ENCODE measurements at places on chromosomes 2 and 18.

DNA sequence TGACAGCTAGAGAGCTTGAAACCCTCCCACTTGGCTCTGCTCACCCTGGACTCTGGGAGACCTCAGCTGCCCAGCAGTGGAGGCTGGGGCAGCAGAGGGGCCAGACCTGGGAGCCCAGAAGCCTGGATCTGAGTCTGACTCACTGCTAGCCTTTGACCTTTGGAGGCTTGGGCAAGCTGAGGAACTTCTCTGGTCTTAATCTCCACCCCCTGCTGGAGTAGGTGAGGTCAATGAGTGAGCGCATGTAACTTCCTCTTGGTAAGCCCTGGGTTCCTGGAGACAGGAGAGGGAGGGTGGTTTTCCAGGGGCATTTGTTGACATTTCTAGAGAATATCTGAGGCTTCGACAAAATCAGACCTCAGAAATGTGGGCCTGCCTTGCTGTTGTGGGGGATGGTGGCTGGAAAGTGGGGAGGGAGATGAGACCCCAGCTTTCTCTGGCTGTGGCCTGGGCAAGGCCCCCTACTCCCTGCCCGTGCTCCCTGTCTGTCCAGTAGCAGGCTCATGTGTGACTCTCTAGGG, 73.0 kb upstream of the YWHAQ start:
- DNase-seq: no peak

DNA sequence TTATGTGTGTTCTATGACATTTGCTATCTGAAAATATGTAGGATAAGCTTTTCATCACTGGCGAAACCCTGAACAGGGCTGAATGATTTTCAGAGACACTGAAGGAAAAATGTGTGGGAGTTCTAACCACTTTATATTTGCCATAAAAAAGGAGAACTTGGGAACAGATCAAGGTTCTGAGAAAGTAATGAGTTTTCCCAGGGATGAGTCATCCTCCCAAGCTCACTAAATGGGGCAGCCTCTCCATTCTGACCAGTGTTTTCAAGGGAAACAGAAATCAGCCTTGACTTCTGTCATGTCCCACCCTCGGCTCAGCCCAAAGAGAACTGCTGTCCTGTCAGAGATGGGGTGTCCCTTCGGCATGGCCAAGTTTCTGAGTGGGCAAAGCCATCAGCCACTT, 2109.8 kb upstream of the CELF4 start:
- DNase-seq: no peak

GRCh38 chr2:20573620-20574422, 77.1 kb downstream of the HS1BP3 start:
- DNase-seq: no peak

DNA sequence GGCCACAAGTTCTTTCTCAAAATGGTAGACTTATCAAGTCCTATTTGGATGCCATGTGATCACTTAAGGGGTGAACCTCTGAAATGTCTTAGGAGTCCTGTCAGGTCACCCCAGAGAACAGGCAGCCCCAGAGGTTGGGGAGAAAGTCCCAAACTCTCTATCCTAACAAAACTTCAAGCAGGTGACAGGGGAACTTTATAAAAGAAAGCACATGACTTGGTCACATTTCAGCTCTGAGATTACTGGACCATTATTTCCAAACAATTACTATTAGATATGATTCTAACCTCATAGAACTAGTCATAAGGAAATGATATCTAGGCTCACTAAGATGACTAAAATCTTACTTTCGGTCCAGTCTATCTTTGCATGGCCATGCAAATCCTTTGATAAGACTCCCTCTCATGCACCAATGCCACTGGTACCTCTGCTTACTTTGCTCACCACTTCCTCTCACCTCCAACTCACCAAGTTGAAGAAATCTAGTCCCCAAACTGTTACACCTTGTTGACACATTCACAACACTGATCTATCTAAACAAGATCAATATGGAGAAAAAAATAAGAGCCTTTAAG, 107.0 kb downstream of the GALNT14 start:
- no peak for DNase-seq

DNA sequence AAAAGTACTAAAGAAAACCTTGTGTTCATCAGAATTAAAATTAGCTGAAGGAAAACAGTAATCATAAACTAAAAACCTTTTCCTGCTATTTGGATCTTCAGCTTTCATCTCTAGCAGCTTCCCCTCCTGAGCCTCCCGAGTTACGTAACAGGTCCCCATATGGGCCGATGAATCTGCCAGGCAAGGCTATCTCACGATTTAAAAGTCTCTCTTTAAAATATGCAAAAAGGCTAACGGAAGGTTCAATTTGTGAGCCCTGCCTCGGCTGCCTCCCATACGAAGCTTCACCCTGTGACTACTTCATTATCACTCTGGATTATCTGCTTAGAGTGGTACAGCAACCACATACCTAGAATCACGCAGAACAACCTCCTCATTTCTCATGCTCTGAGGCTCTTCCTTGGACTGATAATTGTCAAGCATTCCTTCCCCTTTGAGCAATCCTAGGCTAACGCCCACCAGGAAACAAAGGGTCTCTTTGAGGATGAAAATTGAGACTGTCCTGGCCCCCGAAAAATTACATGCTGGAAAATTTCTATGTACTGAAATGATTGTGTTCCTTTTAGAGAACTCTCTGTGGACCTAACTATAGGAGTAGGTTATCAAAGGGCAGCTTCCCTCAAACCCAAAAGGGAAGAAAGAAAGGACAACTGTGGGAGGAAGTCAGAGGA, 147.4 kb downstream of the ZEB2 start:
- no peak for DNase-seq
